ENCODE measurements at places on chromosomes 3 and 15. TPM values are rescaled to one million over a fixed set of nuclear protein-coding genes. Genes with fewer than 3 reads are reported as not detected.

DNA sequence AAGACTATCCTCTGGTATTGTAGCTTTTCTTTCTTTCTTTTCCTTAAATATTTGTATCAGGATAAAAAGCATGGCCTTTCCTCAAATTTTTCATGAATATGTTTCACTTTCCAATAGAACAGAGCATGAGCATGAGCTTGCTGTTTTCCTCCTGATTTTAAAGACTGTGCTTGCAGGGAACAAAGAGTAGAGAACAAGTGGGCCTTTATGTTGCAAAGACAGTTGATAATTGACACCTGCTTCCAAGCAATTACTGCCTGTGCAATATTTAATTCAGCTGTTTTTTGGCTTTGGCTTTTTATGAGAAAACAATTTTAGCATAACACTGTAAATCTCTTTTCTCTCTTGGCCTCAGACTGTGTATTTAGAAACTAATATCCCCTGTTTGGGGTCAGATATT lies 263.6 kb upstream of the AZI2 start:
- DNase-seq: no peak

DNA sequence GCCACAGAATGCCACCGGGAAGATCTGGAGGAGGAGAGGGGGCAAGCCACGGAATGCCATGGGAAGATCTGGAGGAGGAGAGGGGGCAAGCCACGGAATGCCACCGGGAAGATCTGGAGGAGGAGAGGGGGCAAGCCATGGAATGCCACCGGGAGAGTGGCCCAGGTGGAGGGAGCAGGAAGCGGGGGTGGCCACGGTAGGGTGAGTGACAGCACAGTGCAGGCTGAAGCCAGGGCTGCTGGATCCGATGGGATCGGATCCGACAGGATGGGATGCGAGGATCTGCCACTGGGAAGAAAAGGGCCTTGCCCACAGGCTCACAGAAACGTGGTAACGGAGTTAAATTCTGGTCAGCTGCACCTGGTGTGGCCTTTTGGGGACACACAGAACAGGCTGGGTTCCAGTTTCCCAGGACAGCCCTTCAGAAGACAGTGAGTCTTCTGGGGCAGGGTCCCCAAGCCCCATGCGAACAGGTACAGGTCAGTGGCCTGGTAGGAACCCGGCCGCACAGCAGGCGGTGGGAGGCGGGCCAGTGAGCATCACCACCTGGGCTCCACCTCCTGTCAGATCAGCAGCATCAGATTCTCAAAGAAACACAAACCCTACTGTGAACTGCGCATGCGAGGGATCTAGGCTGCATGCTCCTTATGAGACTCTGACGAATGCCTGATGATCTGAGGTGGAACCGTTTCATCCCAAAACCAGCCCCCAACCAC lies 58.8 kb downstream of the XXYLT1 start:
- no peak for DNase-seq

GRCh38 chr15:90869140-90869541 lies 753 bp downstream of the FURIN start:
- no peak for DNase-seq

DNA sequence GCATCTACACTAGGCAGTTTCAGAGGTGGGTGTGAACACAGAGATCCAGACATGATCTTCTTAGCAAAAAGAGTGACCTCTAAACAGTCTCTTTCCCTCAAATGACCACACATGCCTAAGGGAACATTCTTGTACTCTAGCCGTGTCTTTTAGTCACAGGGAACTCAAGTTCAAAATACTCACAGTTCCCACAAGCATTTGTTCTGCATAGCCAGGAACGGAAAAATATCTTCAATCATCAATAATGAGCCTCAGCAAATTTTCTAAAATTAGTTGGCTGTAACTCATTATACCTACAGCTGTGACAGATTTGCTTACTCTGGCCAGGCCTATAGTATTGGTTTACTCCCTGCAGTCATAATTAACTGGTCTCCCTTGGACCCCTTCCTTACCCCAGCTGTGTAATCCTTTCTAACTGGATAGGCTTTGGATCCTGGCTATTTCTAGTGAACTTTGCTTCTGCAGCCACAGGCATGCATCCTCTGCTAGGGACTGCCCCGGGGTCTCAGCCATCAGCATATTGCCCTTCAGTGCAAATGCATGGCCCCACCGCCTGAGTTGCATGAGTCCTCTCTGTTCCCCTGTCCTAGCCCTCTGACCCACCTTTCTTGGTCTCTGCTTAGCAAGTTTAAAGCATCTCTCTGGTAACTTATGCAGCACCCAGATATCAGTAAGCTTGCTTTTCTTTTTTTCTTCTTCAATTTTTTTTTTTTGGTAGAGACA lies 56.0 kb upstream of the HACD2 start:
- DNase-seq: no peak

DNA sequence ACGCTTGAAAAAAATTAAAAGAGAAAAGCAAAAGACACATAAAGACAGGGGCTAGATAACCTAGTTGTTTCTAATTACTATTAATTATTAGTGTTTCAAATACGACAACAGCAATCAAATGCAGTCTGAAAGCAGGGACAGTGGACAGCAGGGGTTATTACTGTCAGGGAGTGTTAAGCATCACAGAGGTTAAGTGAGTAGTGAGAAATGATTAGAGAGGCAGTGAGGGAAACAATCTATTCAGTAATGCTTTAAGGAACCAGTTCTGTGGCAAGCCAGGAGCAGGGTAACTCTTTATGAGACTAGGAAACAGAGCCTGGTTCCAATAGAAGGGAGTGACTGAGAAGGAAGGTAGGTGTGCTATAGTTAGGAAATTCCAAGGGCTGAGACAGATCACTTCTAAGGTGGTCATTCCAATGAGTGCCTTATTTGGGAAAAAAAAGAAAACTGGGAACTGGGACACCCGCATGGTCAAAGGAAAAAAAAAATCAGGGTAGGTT lies 15.0 kb downstream of the RYK start:
- DNase-seq: no peak

- no peak for DNase-seq
These were observed 168.3 kb upstream of the TSC22D2 start for GRCh38 chr3:150239766-150240165.

- no peak for DNase-seq
These were observed 65.2 kb upstream of the TRA2B start for GRCh38 chr3:186002884-186003472.

- DNase-seq: no peak
These were observed 193.3 kb upstream of the TTC14 start for GRCh38 chr3:180408654-180409053.

GRCh38 chr3:62556121-62556815 lies 182.9 kb upstream of the FEZF2 start:
- DNase-seq: no peak

GRCh38 chr3:128458746-128459460 lies 7.8 kb downstream of the DNAJB8 start:
- DNase-seq: no peak

DNA sequence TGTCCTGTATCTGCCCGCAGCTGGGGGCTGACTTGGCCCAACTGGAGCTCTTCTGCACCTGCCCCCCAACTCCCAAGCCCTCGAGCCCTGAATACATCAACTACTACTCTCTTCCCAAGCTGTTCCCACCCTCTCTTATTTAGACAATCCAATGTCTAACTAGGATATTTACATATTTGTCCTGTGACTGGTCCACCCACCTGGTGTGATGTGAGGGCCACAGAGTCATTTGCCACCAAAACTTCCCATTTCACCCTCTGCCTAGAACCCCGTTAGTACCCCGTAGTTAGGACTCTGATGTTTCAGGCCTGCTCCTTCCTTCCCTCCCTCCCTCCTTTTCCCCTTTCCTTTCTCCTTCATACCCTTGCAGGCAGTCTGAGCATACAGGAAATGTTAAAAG lies 6.4 kb downstream of the CPLX3 start:
- no peak for DNase-seq

DNA sequence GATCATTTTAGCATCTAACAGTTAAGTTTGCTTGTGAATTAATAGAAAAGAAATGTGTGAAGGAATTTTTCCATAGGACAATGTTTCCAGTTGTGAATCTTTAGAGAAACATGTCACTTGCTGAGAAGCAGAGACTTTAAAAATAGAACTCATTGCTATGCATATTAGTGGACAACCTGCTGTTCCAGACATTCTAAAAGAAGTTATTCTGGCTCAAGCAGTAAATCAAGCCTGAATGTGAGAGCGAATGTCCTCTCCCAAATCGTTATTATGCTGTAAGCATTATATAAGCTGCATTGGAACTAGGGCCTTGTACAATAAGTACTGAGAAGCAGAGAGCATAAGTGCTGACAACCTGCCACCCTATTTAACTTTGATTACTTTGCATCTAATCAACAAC lies 990.9 kb downstream of the PLOD2 start:
- DNase-seq: no peak

DNA sequence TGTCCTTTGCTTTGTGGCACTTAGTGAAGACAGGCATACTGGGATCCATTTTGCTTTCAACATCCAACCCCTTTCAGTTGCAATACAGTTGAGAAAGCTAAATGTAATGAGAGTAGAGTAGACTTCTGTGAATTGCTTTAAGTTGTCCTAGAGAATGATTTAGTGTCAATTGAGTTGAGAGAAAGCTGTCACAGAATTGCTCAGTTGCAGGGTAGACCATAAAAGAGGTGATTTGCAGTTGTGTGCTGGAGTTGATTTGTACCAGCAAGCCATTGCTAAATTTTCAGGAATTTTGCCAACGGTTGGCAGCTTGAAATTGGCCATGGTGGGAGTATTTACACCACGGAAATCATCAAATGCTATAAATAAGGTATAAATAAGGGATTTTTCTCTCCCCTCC lies 2.2 kb downstream of the ABHD5 start:
- DNase-seq: no peak

The AHSG gene
- not detected for total RNA-seq

The GOLGA6L25 gene
- not detected for total RNA-seq

The CACNA2D3 gene
- total RNA-seq: not detected

The TMEM212 gene
- total RNA-seq: not detected
